Stimulated activated CD8-positive, alpha-beta memory T cell treated with anti-CD3 and anti-CD28 coated beads, Interleukin-4, amount 100 ng/mL, for 1 hour (primary cell): ENCODE measurements at places on chromosomes 2 and 18.

GRCh38 chr2:109662889-109663288 is 48.7 kb downstream of the SOWAHC start:
- no peak for DNase-seq

DNA sequence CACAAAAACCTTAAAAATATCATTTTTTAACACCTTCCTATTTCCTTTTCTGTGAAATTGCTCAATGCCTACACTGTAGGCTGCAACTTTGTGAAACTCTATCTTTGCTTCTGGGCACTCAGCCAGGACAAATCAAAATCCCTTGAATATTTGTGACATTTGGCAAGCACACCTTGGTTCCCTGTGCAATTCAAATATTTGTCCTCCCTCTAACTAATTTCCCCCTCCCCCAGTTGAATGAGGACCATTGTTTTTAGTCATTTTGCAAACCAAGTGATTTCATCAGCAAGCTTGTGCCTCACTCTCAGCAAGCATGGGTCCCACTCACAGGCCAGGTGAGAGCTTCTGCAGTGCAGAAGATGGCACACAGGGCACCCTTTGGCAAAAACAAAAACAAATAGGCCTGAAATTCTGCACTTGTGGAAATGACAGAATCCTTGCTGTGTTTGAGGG is 541.5 kb downstream of the CNTNAP5 start:
- no peak for DNase-seq

- DNase-seq = no peak
Observed at GRCh38 chr2:207936380-207936779, 88.9 kb downstream of the PLEKHM3 start.

- DNase-seq = no peak
Observed at GRCh38 chr2:231189571-231190495, 8.6 kb upstream of the ARMC9 start.

- no peak for DNase-seq
Observed at GRCh38 chr2:1593371-1594122, 150.8 kb downstream of the PXDN start.

DNA sequence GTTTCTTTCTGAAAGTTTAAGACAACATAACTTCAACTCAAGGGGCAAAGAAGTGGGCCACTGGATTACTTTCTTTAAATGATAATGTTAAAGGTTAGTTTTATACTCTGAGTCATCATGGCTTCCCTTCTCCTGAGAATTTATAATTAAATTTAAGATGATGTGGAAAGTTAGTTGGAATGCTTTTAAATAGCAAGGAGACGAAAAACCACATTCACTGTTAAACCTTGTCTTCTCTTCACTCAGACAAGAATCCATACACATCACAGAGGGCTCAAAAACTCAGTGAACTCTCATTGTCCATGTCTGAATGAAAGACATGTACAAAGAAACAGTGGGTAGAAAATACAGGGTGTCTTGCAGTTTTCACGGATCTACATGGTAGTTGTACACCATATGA is 65.6 kb downstream of the COL5A2 start:
- no peak for DNase-seq

DNA sequence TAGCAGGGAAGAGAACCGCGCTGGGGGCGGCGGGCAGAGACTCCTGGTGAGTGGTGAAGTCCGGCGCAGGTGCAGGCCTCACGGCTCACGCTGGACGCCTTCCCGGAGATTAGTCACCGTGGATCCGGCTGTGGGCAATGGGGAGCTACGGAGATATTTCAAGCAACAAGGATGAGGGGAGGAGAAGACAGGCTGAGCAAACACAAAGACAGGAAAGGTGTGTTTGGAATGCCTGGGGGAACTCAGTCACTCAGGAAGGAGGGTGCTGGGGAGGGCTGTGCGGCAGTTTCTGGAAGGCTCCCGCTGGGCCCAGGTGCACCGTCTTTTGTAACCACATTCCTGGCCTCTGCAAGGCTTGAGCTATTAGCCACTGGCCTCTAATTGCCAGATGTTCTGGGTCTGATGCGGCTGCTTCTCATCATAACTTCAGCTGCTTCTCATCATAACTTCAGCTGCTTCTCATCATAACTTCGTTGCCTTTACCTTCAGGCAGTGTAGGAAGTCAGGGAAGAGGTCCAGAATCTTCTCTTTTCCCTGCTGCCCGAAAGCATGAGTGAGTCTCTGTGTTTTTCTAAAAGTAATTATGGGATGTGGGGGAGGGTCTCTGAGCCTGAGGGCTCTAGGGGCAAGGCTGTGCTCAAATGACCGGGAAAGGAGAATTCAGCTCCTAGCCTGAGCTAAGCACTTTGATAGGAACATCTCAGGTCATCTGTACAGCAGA is 118.9 kb downstream of the PXDN start:
- DNase-seq = no peak

- no peak for DNase-seq
Observed at GRCh38 chr2:144912206-144912605, 392.3 kb upstream of the ZEB2 start.

DNA sequence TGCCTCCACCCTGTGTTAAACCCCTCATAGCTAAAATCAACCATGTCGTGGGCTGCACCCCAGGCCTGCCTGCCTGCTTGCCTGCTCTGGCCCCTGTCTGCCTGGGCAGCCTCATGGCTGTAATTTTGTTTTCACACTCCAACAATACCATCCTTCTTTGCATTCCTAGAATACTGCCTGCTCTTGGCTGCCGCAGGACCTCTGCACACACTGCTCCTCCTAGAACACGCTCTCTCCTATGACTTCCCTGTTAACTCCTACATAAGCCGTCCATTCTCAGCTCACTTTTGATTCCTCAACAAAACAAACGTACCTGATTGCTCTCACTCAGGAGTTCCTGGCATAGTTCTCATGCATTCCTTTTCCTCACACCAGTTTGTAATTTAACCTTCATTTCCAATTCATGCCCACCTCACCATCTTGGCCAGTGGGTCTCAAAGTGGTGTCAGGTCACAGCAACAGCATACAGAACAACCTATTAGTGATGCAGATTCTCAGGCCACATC is 2.5 kb downstream of the UXS1 start:
- DNase-seq = no peak

DNA sequence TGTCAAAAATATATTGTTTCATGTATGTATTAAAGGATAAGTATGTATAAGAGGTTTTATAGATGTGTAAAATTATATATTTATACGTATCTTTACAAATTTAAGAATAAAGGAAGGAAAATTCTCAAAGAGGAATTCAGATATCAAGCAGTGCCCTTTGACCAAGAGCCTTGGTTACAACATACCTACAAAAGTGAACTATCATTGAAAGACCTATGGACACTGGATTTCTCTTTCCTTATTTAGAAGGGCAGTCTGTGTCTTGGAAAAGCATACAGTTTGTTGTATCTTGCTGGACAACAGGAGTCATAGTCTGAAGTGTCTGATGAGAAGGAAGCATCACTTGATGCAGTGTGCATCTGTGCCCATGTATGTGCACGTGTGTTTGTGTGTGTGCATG is 21.8 kb upstream of the USP40 start:
- no peak for DNase-seq

DNA sequence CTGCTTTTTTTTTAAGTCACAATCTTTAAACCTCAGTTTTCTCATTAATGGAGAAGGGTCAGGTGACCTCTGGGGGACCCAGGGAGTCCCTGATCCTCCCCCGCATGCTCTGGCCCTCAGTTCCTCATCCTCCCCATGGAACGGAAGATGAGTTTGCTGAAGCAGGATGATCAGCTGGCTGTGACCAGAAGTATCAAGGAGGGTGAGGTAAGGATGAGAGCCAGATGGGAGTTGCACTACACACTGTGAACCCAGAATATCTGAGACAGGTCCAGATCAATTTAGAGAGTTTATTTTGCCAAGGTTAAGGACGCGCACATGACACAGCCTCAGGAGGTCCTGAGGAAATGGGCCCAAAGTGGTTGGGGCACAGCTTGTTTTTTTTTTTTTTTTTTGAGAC is 3.8 kb downstream of the CATIP start:
- DNase-seq = no peak

DNA sequence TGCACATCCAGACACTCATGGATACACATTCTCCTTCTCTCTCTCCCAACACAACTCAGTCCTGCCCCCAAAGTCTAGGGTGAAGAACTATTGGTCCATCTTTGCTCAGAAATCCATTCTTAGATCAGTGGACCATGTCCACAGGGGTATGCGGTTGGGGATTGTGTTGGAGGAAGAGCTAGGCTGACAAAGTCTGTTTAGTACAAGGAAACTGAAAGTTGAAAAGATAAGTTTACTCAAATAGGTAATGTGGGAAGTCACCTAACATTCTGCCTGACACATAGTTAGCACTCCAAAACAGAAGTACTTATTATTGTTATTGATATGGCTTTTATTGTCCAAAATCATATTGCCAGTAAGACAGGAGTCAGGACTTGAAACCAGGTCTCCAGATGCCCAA is 55.9 kb downstream of the ALK start:
- DNase-seq = no peak

DNA sequence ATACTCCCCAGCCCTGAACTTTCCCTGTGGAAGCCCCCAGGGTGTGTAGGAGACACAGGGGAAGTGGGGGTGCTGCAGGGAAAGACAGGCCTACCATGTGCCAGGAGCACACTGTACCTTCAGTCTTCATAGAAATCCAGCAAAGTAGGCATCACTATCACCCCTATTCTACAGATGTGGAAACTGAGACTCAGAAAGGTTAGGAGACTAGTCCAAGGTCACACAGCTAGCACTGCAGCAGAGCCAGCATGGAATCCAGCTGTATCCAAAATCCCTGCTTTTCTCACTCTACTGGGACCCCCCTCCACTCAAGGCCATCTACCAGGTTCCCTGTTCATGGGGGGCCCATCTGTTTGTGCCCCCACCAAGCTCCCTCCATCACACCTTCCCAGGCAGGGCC is 6.8 kb downstream of the DNPEP start:
- DNase-seq = no peak

GRCh38 chr2:44167311-44167907 is 1.3 kb upstream of the PPM1B start:
- no peak for DNase-seq
